NCI-H345 (cell line): ENCODE measurements at places on chromosomes 7 and 10.

GRCh38 chr7:69429911-69430383 is 168.3 kb upstream of the AUTS2 start:
- no peak for DNase-seq

DNA sequence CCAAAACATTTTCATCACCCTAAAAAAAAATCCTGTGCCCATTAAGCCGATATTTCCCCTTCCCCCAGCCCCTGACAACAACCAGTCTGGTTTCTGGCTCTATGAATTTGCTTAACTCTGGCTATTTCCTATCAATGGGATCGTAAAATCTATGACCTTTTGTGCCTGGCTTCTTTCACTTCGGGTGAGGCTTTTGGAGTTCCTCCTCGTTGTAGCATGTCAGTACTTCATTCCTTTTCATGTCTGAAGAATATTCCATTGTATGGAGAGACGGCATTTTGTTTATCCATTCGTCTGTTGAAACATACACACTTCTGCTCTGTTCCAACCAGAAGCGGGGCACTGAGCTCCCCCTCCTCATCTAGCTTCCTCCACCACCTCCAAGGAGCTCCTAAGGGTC is 29.5 kb downstream of the TACC2 start:
- no peak for DNase-seq

DNA sequence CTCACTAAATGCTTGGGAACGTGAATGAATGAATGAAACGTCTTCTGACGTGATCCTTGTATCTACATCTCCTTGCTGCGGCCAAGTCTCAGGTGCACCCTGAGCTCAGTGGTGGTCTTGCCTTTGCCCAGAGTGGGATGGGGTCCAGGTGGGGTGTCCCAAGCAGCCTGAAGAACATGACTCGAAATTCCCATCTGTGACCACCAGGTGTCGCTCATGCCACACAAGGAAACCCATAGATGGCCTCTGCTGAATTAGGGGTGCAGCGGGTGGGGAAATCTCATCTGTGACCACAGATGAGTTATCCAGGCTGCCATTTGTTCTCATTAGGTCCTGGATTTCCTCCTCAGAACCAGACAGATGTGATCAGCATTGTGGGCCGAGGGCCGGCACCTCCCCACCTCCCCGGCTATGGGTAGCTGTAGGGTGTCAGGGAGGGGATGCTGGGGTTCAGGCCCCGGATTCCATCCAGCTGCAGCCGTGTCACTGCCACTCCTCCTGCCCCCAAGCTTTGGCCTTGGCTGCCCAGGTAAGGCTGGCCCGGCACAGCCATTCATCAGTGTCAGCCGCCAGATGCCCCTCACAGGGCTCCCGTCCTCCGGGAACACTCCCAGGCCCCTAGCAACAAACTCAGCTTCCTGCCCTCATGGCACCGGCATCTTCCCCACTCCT is 21.0 kb upstream of the GNA12 start:
- peak; percentile 45 for DNase-seq

GRCh38 chr10:528173-529165 is 161.0 kb downstream of the DIP2C start:
- no peak for DNase-seq

DNA sequence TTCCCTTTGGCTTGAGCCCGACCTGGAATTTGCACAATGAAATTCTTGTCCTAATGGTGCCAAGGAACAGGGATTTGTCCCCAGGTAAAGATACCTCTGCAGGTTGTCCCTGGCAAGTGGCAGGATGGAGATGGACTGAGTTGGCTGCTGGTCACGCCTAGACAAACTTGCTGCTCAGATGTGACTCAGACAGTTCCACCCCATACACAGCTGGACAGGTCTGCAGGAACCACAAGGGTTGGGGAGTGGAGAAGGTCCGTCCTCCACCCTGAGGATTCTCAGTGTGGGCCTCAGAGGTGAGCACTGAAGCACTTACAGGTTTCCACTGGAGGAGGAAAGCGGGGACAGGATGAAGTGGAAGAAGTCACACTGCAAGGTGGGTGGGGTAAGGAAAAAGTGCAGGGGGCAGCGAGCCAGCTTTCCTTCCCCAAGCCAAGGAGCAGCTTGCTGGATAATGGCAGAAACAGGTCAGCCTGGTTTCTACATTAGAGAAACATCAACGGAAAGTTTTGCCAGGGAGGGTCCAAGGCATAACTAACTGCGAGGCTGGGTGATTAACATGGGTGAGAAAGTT is 20.5 kb downstream of the ITPRIP start:
- no peak for DNase-seq

- peak; percentile 55 for DNase-seq
Observed at GRCh38 chr7:30888747-30889146, 22.9 kb upstream of the AQP1 start.

DNA sequence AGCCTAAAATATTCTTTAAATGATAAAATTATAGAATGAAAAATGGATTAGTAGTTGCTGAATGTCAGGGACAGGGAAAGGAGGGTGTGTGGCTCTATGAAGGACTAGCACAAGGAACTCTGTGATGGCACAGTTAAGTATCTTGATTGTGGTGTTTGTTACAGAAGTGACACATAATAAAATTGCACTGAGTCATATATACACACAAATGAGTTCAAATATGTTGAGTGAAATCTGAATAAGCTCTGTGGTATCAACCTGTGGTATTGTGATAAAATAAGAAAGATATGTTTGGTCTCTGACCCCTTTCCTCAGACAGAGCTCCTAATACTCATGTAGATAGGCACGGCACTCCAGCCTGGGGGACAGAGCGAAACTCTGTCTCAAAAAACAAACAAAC is 181.5 kb upstream of the TRIM24 start:
- no peak for DNase-seq

DNA sequence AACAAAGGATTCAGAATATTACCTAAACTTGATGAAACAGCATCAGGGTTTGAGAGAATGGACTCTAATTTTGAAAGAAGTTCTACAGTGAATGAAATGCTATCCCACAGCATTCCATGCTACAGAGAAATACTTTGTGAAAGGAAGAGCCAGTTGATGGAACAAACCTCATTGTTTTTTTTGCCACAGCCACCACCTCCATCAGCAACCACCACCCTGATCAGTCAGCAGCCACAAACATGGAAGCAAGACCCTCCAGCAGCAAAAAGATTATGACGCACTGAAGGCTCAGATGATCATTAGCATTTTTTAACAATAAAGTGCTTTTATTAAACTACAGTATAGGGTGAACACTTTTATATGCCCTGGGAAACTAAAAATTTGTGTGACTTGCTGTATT is 98.7 kb downstream of the LRRC4 start:
- no peak for DNase-seq

- DNase-seq, result no peak
Observed at GRCh38 chr10:111267673-111268072, 190.8 kb downstream of the ADRA2A start.

DNA sequence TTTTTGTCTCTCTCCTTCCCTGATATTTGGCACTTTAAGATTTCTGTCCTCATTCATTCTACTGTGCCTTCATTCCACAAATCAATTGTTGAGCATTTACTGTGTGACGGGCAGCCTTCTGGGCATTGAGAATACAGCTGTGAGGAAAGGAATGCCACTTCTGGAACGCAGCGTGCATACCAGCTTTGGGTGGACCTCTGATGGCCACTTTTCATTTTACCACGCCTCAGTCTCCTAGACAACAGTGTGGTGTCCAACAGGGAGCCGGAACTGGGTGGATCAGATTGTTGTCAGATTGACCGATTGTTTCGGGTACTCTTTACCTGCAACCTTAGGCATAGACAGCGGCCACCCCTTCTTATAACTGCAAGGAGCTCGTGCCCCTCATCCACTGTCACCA is 222.7 kb upstream of the DPP6 start:
- no peak for DNase-seq

GRCh38 chr7:143221286-143221685 is 551 bp upstream of the TAS2R40 start:
- no peak for DNase-seq

DNA sequence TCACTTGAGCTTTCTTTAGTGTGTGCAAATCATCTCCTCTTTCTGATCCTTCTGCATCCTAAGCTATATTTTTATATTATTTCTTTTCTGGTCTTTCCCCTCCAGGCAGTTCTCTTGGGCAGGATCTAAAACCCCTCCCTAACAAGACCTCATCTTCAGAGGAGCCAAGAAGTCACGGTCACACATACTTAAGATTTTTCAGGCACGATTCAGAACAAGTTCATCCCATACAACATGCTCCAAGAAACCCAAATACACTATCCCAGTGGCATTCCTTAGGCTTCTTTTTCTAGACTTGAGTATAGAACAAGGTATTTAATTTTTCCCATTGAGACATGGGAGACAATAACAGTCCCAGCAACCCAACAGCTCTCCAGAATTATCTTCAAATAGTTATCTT is 1251.5 kb downstream of the DNAJB9 start:
- no peak for DNase-seq

GRCh38 chr7:153858355-153858754 is 193.8 kb upstream of the DPP6 start:
- no peak for DNase-seq

GRCh38 chr10:19911886-19912285 is 95.7 kb downstream of the PLXDC2 start:
- no peak for DNase-seq

GRCh38 chr7:39688611-39689480 is 65.5 kb downstream of the RALA start:
- DNase-seq, result no peak

- DNase-seq, result no peak
Observed at GRCh38 chr10:107747851-107748250, 583.3 kb upstream of the SORCS1 start.

DNA sequence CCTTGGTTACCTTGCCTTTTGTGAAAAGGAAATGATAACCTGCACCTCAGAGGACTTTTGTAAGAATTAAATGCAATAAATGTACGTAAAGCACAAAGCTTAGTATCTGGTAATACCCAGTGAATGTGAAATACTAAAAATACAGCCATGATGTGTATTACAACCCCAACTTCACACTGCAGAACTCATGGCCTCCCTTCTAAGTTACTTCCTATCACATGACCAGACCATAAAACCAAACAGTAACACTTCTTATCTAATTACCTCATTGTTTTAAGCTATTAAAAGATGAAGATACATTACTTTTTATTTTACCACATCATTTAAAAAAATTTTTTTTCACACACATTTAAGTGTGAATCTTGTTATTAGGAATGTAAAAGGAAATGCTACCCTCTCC is 29.0 kb downstream of the VPS41 start:
- no peak for DNase-seq

GRCh38 chr7:69335331-69335730 is 262.9 kb upstream of the AUTS2 start:
- no peak for DNase-seq

GRCh38 chr7:136953386-136953785 is 84.9 kb downstream of the CHRM2 start:
- no peak for DNase-seq

GRCh38 chr7:29243910-29244655 is 49.5 kb downstream of the CHN2 start:
- DNase-seq, result no peak

DNA sequence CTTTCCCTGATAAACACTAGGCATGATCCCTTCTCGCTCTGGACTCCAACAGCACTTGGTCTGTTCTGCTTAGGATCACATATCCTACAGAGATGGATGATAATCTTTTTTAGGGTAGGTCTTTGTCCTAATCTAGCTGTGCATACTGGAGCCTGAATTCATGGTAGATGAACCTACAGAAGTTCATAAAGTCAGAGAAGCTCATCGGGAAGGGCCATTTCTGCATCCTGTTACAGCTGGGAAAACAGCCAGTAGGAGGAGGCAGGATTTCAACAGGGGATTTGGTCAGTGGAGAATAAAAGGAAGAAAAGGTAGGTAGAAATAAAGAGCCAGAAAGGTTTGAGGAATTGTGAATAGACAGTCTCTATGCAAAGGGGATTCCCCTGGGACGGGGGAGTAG is 101.4 kb downstream of the ANK3 start:
- no peak for DNase-seq
